NCI-H1694 (cell line): ENCODE measurements at places on chromosomes 1 and 21.

DNA sequence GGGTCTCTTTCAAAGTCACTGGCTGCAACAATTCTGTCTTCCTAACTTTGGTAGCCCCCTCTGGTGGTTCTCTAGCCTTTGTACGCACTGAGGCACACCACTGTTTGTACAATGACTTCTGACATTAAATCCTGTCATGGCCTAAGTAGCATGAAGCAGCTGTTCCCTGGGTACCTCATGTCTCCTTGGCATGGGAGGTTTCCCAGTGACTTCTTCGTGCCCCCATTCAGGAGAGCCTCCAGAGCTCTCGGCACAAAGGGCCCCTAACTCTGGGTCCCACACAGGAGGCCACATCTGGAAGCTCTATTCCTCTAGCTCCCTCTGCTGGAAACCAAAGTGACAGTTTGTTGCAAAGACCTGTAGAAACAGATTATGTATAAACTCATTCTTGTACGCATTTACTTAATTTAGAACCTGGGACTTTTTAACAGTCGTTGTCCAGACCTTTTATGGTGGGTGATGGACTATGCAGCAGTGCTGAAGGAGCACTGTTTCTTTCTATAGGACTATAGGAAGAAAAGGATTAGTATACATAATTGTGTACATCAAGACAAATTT lies 13.4 kb downstream of the SWT1 start:
- DNase-seq, result peak; percentile 78

DNA sequence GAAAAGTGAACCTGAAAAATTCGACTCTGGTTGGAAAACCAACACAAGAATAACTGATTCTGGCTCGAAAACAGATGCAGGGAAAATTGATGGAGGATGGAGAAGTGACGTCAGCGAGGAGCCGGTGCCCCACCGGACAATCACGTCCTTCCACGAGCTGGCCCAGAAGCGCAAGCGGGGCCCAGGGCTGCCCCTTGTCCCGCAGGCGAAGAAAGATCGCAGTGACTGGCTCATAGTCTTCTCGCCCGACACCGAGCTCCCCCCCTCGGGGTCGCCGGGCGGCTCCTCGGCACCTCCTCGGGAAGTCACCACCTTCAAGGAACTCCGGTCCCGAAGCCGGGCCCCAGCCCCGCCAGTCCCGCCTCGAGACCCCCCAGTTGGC lies 1.9 kb downstream of the RUSC1 start:
- no peak for DNase-seq

- DNase-seq, result no peak
These were observed 1.1 kb upstream of the GNG12 start for GRCh38 chr1:67834246-67834877.

GRCh38 chr1:41742219-41742618 lies 176.5 kb downstream of the HIVEP3 start:
- DNase-seq, result peak; percentile 59

DNA sequence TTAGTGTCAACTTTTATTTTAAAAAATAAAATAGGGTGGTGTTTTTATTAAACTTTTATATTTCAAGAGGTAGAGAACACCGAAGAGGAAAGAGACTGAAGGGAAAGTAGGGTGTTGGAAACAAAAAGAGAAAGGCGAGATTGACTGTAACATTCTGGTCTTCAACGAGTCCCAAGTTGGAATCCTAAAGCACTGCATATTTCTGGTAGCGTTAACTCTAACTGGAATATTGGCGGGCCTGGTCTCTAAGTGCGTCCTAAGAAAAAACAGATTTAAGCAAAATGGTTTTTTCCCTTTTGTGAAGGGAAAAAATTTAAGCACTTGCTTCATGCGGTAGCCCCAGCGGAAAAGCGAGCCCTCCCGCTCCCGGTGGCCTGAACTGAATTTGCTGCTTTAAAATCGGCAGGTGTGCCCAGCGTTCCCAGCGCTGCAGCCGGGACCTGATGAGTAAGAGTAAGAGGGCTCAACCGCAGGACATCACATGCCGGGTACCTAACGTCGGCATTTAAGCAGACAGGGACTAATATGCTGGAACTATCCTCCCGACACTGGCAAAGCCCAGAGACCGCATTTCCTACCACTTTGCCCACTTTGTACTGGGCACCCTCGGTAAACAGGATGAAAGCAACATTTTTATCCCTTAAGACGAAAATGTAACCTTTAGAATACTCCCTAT lies 30.5 kb upstream of the NFIA start:
- no peak for DNase-seq

DNA sequence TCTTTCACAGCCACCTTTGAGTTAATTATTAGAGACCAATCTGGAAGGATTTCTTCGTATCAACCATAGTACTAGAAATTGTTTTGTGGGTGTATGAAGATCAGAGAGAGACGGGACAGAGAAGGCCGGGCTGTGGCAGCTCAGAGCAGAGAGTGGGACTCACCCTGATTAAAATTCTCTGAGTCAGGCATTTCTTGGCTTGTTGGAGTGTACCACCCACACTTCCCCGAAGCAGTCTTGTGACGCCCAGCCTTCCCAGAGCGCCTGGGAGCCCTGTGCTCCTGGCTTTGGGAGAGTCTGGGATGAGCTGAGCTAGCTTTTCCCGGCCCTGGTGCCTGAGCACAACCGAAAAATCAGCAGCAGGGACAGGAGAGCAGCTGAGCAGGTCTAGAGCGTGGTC lies 19.4 kb downstream of the PLEKHM2 start:
- DNase-seq, result no peak

- no peak for DNase-seq
These were observed 99.1 kb upstream of the CHRM3 start for GRCh38 chr1:239287296-239287695.
